Stimulated activated CD4-positive, alpha-beta T cell treated with anti-CD3 and anti-CD28 coated beads, Interleukin-1b, Interleukin-23, amount 100 ng/mL, for 1 hour (primary cell): ENCODE measurements at places on chromosomes 4 and X.

DNA sequence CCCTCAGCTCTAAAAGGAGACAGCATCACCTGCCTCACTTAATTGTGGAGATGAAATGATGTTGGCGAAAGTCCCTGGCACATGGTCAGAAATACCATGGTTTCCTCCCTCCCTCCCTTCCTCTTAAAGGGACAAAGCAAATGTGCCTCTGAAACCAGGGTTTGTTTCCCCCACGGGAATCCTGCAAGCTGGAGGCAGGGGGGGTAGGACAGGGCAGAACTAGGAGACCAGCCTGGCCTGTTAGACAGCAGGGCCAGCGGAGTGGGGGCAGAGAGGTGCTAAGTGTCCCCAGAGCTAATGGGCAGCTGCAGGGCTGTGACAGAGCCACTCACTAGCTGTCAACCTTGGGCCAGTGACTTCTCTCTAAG is 5.7 kb downstream of the RTL5 start:
- no peak for DNase-seq

- DNase-seq = no peak
Observed at GRCh38 chr4:108192935-108193334, 24.2 kb upstream of the LEF1 start.

DNA sequence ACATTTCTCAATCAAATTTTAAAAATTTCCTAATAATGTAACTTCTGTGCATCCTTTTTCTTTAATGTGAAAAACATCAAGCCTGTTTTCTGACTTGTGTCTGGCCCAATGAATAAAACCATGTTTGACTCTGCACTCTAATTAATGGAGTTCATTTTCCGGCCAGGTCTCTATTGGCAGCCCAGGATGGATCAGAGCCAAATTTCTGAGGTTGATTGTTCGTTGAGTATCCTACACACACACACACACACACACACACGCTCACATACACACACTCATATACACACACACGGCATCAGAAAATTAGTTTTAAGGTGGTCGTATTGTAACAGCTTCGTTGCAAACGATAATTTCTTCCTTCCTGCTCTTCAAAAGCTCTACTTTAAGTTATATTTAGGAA is 28.9 kb upstream of the TLL1 start:
- DNase-seq = no peak

DNA sequence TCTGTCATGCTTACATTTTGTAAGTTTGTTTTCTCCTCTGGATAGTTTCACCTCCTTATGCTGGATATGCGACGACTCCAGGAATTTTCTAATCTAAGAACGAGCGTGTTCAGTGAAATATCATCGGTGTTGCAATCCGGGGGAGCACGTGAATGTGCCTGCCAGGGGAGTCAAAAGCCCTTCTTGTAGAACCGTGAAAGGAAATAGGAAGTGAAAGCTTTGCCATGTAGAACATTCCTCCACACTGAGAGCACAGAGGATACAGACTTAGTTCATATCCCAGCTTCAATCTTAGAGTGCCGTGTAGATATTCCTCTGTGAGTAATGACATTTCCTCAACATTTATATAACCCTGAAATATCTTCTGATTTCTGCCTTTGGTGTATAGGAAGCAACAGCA is 121.2 kb downstream of the VEGFC start:
- DNase-seq = no peak

DNA sequence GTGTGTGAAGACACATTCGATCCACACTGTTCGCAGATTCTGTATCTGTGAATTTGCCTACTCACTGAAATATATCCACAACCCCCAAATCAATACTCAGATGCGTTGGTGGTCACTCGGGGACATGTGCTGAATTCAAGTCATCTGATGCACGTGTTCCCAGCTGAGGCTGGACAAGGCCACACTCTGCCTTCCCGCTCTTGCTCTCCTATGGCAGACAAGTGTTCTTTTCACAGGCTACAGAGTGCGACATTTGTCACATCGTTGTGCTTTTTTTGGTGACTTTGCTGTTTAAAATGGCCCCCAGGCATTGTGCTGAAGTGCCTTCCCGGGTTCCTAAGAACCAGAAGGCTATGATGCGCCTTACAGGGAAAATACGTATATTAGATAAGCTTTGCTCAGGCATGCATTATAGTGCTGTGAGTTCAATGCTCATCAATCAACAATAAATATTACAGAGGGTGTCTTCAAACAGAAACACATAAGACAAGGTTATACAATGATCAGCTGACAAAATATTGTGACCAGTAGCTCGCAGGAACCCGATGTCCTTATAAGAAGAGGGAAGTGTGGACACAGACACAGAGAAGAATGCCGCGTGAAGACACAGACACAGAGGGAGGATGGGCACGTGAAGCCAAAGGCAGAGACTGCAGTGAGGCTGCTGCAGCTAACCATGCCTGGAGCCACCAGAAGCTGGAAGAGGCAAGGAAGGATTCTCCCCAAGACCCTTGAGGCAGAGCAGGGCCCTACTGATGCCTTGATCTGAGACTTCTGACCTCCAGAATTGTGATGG is 42.0 kb downstream of the IRF2 start:
- DNase-seq = no peak

- no peak for DNase-seq
Observed at GRCh38 chr4:189850239-189850856, 90.3 kb upstream of the FRG1 start.

- no peak for DNase-seq
Observed at GRCh38 chr4:165464813-165465381, 86.1 kb downstream of the CPE start.

- no peak for DNase-seq
Observed at GRCh38 chr4:55352726-55353125, 6.7 kb downstream of the SRD5A3 start.
